ENCODE measurements at places on chromosomes 3 and 15. TPM values are rescaled to one million over a fixed set of nuclear protein-coding genes. Genes with fewer than 3 reads are reported as not detected.
A peak's percentile ranks its signal among the peaks of the same experiment; 100 is the strongest.

The SLC30A4 gene
- polyA plus RNA-seq = 3.7 TPM

The FLNB gene
- 149 TPM for polyA plus RNA-seq

The EFCC1 gene
- polyA plus RNA-seq = 4.1 TPM

DNA sequence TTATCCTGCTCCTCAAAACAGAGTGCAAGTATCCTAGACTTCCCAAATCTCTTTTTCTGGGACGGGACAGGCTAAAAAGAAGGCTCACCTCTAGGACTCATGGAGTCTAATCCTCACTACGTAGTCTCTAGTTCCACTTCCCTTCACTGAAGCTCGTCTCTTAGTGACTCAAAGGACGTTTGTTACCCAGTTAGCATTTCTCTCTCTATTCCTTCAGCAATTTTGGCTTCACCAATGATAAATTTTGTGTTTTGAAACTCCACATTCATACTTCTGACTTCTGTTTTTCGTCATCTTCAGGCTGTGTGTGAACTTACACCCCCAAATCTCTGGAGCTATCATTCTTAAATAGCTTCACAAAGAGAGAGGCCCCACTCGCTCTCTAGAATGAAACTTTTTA lies 627.1 kb downstream of the NAALADL2 start:
- DNase-seq = no peak

GRCh38 chr3:63800097-63800496 lies 19.0 kb upstream of the C3orf49 start:
- DNase-seq = no peak

DNA sequence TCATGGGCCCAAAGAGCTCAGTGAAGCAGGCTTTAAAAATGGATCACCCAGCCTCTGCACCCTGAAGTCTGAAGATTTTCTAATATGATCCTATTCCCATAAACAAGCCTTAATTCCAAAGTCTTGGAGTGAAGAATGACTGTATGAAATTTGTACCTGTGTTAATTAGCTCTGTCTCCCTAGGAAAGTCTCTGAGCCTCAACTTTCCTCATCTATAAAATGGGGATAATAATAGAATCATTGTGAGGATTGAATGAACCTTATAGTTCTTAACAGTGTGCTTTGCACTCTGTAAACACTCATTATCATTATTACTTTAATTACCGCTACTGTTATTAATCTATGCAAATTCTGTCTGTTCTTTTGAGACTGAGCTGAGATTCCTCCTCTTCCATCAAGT lies 61.9 kb downstream of the CDAN1 start:
- no peak for DNase-seq

DNA sequence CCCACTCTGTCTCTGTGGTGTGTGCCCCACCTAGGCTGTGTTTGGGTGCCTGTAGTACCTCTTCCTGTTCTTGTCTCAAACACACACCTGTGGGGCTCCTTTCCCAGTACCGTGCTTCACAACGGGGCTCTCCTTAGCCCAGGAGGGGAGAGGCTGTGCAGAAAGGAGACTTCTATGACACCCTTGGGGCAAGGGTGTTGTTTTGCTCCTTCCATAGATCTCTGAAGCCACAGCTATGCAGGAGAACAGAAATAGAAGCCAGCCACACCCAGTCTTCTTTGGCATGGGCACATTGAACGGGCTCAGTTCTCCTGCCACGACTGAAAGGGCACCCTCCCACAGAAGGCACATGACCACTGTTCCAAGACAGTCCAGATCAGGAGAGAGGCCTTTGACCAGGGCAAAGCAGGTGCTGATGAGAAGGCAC lies 74.3 kb downstream of the LIPC start:
- peak; percentile 47 for DNase-seq

The GP5 gene
- polyA plus RNA-seq = 0.33 TPM

DNA sequence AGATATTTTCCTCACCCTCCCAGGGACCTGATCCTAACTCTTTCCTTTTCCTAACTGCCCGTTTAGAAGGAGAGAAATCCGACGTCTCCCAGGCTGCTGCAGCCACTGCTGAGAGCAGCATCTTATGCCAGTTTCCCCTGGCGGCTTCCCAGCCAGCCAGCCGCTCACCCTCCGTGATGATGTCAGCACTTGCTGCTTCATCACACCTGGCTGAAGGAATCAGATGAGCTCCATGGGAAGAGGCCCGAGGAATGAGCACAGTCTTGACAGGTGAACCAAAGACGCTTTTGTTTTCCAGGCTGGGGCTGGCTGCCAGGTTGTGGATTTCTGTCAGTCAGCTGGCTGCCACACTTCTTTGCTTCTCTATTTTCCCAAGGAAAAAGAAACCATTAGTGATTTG lies 445.1 kb upstream of the RBMS3 start:
- DNase-seq = no peak

DNA sequence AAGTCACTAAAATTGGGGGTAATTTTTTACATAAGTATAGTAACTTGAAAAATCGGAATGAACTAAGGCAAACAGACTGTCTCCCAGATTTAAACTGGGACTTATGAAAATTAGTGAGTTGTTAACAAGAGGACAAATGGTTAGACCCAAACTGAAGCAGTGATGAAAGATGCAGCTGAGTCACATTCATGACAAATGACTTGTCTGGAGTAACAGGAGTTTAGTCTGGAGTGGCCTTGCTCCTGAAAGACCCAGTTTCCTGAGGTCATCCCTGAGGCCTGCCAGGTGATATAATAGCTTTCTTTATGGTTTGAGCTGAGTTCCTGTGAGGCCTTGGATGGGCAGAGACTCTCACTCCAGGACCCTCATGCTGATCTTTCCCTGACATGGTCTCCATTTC lies 9.6 kb upstream of the CTDSPL start:
- no peak for DNase-seq

The FBXO40 gene
- not detected for polyA plus RNA-seq

The TJP1 gene
- polyA plus RNA-seq = 62.9 TPM
